ENCODE measurements at places on chromosomes 2 and 18.
A peak's percentile ranks its signal among the peaks of the same experiment; 100 is the strongest.

- no peak for DNase-seq
These were observed 289.1 kb downstream of the GBX2 start for GRCh38 chr2:235879116-235879515.

DNA sequence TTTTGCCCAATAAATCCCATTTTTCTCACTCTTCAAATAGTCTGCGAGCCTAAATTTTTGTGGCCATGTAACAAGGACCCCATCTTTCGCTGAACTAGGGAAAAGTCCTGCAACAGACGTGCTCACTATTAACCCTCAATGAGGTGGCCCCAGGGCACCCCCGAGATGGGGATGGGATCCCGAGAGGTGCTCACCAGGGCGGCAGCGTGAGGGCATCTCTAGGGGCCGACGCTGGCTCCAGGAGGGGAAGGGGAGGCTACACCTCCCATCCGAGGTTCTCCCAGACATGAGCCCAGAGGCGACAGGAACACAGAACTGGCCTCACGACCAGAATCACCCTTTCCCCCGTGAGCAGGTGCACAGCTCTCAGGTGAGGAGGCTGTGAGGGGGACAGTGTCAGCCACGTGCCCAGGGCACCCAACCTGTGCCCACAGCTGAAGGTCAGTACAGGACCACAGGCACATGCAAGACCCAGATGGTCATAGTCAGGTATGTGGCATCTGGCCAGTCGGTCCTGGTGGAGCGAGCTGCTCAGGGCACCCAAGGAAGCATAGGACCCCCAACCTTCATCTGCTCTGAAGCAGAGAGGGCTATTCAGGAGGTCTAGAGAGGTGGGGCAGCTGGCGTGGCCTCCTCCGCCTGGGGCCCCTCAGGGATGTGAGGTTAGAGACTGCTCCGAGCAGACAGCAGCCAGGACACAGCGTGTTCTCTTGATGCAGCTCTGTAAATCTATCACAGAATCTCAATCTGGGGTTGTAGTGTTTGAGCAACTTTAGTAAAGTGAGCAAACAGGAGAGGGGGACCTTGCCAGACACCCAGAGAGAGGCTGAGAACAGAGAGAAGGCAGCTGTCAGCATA lies 62.8 kb downstream of the PXDN start:
- no peak for DNase-seq

DNA sequence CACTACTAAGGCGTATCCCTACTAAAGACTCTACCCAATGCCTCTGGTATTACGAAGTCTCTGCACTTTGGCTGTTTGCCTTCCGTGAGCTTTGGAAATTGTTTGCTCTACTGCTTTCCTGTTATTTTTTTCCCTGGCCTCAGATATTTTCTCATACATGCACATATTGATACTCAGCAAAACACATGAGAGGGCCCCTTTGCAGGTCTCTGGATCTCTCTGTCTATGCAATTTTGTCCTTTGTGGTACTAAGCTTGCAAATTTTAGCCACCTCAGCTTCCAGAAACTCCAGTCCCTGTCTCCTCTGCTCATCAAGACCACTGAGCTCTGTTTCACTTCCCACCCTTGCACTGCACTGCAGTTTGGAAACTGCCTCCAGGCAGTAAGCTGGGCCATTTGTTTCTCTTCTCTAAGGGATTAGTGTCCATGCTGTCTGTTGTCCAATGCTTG lies 46.6 kb downstream of the TAF1B start:
- DNase-seq = no peak

GRCh38 chr18:47909484-47909883 lies 21.0 kb downstream of the SMAD2 start:
- no peak for DNase-seq

GRCh38 chr2:9918275-9918674 lies 33.2 kb upstream of the GRHL1 start:
- DNase-seq = no peak

- peak; percentile 34 for DNase-seq
These were observed 19.0 kb downstream of the DYNC1I2 start for GRCh38 chr2:171706152-171706803.

DNA sequence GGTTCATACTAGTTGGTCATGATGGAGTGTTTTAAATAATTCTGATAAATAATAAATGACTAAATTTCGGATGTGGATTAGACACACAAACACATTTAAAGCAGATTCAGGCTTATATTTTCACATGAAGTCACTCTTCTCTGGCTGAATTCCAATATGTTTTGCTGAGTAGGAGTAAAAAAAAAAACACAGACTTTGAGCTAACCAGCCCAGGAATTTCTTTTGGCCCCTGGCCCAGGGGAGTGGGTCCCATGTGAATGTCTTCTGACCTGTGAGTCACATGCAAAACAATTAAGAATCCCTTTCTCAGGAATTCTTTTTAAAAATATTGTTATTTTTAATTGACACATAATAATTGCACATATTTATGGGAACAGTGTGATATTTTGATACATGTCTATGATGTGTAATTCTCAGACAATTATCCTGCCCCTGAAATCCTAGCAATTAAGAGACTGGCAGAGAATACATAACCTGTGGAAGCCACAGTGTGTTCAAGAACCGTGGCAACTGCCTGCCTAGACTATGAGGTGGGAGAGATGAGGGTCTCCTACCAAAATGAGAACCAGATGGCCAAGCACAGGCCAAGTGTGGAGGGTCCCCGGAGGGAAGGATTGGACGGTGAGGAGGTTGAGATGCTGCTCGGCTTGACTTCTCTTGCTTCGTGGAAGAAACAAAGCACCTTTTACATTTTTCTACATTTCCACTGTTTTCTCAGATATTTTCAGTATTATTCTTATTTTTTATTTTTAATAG lies 236.4 kb downstream of the PIEZO2 start:
- DNase-seq = no peak

DNA sequence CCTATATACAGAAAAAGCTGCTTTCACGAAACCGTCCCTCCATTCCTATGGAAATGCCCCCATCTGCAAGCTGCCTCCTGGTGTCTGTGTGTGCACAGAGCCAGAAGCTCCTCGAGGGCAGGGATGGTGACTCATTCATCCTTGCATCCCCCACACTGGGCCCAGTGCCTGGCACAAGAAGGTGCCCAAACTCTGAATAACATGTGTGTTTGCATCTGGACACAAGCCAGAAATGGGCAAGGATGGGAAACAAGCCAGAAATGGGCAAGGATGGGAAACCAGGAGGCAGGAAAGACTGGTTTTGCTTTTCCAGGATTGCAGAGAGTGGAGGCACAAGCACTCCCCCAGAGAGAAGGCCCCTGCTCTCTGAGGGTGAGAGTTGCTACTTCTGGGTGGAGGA lies 313.9 kb downstream of the CELF4 start:
- DNase-seq = no peak
